ENCODE measurements at places on chromosomes 13 and 19.

DNA sequence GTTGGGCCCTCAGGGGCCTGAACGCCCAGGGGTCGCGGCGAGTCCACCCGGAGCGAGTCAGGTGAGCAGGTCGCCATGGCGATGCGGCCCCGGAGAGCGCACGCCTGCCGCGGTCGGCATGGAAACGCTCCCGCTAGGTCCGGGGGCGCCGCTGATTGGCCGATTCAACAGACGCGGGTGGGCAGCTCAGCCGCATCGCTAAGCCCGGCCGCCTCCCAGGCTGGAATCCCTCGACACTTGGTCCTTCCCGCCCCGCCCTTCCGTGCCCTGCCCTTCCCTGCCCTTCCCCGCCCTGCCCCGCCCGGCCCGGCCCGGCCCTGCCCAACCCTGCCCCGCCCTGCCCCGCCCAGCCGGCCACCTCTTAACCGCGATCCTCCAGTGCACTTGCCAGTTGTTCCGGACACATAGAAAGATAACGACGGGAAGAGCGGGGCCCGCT is at the start of gene CCNA1:
TSS of gene CCNA1 (plus strand) at position 390 of the 439 bp plus-strand sequence. CDS start 562 bp downstream, outside the sequence.
- DNase-seq = peak; percentile 10

GRCh38 chr19:3207461-3208242 is 16.8 kb upstream of the CELF5 start:
- DNase-seq = no peak

- DNase-seq = no peak
Observed at GRCh38 chr19:8655340-8655709, 24.9 kb downstream of the NFILZ start.

- DNase-seq = no peak
Observed at GRCh38 chr13:60754211-60755090, 357.4 kb downstream of the TDRD3 start.

GRCh38 chr13:114105521-114106225 is 26.8 kb downstream of the RASA3 start:
- no peak for DNase-seq

DNA sequence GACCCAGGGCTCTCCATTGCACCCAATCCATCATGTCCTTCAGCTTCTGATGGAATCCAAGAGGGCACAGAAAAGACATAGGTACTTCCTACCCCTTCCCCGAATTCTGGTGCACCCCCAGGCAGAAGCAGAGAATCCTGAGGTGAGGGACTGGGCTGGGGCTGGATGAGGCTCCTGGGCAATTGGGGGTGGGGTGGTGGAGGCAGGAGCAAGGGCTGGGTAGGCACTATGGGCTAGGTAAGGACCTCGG is 2.7 kb upstream of the KCNC3 start:
- no peak for DNase-seq
